ENCODE measurements at places on chromosomes 5 and 9. TPM values are rescaled to one million over a fixed set of nuclear protein-coding genes. Genes with fewer than 3 reads are reported as not detected.

Gene PCDHGB6
- 0.22 TPM for polyA plus RNA-seq

Gene NUDCD2
- 23.1 TPM for polyA plus RNA-seq

Gene SH3TC2
- 0.17 TPM for polyA plus RNA-seq

Gene KCNV2
- polyA plus RNA-seq = not detected

Gene PMPCA
- polyA plus RNA-seq = 50.1 TPM

Gene IFNE
- not detected for polyA plus RNA-seq

Gene RAI14
- polyA plus RNA-seq = 13.2 TPM

Gene FAM151B
- 1.8 TPM for polyA plus RNA-seq
